ENCODE measurements at places on chromosomes 6 and 20. TPM values are rescaled to one million over a fixed set of nuclear protein-coding genes. Genes with fewer than 3 reads are reported as not detected.

The SNAP25 gene
- total RNA-seq, result 4.7 TPM

DNA sequence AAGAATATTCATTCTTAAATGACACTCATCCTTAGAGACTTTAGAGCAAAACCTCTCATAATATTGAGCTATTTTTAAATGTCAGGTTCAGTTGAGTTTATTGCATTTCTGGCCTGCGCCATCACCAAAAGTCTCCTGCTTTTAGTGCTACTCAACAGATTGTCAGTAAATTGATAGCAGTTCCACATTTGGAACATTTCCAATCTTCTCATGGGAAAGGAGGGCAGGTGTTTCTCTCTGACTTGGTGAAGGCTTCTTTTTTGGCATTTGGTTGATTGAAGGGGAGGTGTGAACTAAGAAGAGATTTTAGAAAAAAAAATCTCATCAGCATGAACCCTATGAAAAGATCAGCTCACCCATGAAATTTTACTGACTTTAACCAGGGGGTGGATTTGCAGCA is 125.9 kb upstream of the INSM1 start:
- no peak for DNase-seq

- DNase-seq, result no peak
Observed at GRCh38 chr6:134482593-134483270, 164.8 kb upstream of the SGK1 start.

GRCh38 chr6:136604928-136605510 is 54.8 kb upstream of the MAP7 start:
- DNase-seq, result no peak

DNA sequence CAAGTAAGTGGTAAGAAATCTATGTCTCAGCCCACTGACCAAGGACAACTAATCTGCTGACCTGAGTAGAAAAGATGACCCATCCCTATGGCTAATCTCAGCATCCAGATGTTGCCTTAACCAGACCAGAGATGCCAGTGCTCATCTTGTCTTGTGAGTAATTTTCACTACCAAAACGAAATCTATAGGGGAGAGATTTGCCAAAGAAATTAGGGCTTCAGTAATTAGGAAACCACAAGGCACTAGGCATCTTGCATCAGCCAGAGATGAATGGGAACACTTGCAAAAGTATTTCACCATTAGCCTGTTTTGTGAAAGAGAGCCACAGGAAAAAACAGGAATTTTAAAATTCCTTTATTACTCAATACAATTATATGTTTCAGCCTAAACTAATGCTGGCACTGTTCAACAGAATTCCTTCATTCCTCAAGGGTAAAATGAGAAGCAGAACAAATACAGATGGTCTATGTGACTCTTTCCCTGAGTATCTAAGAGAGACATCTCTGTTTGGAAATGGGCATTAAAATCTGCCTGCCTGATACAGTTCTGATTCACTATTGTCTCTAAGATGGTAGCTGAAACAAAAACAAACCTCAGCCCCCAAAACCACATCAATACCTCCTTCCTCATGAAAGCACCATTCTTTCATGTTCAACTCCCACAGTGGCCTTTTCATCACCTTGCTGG is 87.8 kb downstream of the GMDS start:
- no peak for DNase-seq

The EZR gene
- 26.8 TPM for total RNA-seq

The LY6G6D gene
- total RNA-seq, result not detected

- no peak for DNase-seq
Observed at GRCh38 chr6:42448391-42448790, 3.3 kb downstream of the TRERF1 start.

- no peak for DNase-seq
Observed at GRCh38 chr6:20741490-20741889, 207.2 kb downstream of the CDKAL1 start.

- no peak for DNase-seq
Observed at GRCh38 chr6:89642956-89643355, 4.4 kb upstream of the LYRM2 start.

The MC3R gene
- not detected for total RNA-seq

- no peak for DNase-seq
Observed at GRCh38 chr6:148525453-148525852, 182.8 kb downstream of the SASH1 start.

The MYLK4 gene
- 2.0 TPM for total RNA-seq

The GDAP1L1 gene
- total RNA-seq, result not detected

DNA sequence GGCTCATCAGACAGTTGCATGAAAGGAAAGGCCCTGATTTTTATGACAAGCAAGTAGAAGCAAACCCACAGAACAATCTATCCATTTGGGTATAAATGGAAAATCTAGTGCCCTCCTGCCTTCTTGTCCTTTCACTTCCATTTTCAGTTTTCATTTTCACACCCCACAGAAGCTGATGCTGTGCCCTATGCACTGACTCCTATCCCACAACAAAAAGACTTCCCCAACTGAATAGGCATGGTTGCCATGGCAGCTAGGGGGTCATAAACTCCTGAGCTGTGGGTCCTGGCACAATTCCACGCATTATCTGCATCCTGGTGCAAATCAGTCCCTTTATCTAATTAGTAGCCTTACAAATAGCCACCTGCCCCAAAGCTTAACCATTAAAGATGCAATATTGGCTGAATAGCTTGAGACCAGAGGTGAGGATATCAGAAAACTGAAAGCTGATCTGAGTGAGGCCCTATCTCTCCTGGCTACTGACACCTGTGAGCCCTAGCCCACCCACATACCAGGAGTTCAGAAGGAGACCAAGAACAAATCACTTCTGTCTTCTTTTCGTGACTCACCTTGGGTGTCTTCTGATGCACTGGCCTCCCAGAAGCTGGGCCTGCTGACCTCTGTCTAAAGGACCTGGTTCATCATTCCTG is 34.9 kb upstream of the HEY2 start:
- no peak for DNase-seq

DNA sequence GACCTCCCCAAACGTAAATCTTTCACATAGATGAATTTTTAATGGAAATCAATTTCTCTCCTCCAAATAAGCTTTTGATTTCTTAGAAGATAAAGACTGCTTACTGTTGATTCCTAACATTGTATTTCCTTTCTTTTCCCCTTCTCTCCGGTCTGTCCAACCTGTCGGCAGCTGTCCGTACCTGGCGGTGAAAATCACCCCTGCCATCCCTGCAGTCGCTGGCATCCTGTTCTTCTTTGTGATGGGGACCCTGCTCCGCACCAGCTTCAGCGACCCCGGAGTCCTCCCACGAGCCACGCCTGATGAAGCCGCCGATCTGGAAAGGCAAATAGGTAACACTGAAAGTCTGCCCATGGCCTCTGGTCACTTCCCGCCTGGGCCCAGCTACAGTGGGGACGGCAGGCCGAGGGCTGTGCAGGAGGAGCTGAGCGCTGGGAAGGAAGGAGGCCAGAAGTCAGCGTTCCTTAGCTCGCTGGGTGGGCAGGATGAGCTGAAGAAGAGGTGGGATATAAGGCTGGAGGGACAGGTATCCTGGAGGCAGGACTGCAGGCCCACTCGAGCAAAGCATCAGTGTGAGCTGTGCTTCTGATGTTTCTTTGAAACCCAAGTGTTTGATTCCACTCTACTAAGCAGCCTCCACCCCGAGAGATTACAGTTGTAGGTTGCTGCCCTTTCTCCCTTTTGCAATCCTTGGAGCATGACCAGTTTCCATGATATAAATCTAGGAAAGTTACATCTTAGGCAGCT is 161.6 kb downstream of the ZDHHC14 start:
- no peak for DNase-seq

The TRIM26 gene
- 36.1 TPM for total RNA-seq

DNA sequence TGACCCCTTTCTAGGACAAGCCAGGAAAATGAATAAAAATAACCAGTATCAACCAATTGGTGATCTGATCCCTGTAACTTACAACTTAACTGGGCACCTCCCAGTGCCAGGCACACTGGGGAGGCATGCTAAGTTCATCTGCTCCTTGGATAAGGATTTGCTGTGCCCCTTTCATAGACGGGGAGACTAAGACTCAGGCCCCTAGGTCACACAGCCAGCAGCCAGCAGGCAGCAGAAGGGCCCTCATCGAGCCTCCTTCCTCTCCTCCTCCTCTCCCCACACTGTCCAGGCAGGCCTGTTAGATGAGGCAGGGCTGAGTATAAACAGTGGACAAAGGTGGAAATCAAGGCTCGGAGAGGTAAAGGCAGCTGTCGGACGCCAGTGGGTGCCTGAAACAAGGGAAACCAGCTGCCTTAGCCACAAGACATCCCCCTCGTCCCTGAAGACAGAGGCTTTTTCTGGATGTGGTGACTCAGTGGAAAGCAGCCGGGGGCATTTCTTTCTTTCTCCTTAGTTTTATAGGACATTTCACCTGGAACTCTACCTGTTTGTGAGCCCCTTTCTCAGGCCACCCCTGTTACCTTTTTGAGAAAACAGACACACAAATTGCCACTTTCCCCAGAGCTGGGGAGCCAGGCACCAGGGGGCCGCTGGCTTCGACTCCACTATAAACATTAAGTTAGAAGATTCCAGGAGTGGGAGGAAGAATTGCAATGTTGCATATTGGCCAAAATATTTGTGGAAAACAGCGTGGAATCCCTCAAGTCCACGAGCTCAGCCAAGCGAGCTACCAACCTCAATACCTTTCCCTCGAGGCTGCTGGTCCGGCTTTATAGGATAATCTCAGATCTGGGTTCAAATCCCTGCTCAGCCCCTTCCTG is 166.0 kb downstream of the PREX1 start:
- no peak for DNase-seq

The TGM3 gene
- total RNA-seq, result 0.27 TPM

The OR2H1 gene
- not detected for total RNA-seq

DNA sequence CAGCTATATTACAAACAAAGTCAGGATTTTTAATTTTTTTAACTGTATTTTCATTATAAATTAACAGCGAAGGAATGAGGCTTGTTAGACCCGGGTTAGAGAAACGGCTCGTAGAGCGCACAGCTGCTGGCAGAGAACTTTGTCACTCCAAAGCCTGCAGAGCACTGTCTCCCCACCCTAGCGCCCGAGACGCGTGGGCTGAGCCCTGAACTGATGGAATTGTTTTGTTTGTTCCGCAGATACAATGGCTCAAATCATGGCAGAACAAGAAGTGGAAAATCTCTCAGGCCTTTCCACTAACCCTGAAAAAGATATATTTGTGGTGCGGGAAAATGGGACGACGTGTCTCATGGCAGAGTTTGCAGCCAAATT is 810 bp downstream of the LAMP5 start:
- DNase-seq, result no peak

DNA sequence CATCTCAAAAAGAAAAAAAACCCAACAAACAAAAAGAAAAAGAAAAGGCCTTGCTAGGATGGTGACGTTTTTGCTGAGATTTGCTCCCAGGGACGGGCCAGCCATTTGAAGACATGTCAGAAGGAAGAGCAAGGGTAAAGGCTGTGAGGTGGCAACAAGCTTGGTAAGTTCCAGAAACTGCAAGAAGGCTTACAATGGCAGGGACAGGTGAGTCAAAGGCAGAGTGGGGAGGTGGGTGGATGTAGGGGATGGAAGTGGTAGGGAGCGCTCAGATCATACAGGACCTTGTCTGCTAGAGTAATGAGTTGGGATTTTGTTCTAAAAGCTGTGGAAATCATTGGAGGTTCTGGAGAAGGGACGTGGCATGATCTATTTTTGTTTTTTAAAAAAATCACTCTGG is 4.3 kb downstream of the KIF3B start:
- DNase-seq, result no peak

The OVOL2 gene
- 0.71 TPM for total RNA-seq

GRCh38 chr6:7505189-7505699 is 36.2 kb upstream of the DSP start:
- no peak for DNase-seq

GRCh38 chr20:3374296-3374695 is 33.2 kb downstream of the DNAAF9 start:
- DNase-seq, result no peak

DNA sequence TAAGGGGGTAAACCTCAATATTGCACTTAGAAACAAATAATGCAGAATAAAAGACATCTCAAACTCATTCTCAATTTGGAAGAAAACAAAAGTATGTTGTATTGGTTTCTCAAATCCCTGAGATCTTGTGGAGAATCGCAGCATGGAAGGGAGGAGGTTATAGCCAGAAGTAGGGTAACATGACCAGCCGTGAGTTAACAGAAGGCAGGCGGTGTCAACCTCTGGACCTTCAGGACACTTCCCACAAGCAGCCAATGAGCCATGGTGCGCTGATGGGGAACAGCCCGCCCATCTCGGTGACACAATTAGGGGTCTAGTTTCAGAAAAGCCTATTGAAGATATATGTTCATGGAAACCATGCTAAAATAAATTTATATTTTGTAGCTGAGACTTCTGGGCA is 98.4 kb downstream of the ALDH8A1 start:
- DNase-seq, result no peak

DNA sequence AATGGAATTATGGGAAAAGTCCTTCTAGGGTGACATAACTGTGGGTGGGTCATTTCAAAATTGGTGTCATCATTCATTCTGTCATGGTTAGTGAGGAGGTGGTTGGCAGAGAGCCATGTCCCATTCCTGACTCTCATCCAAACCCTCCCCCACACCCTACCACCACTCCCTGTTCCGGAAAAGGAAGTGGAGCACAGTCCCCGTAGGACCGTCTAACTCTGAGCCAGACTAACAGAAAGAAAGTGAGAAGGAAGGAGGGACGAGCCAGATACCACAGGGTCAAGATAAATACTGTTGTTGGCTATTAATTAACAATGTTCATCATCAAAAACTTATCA is 4.8 kb downstream of the TRIM10 start:
- no peak for DNase-seq

GRCh38 chr6:167103041-167103891 is 19.6 kb upstream of the CCR6 start:
- DNase-seq, result no peak

- DNase-seq, result no peak
Observed at GRCh38 chr6:23511817-23512216, 614.2 kb upstream of the NRSN1 start.

GRCh38 chr6:3800850-3801591 is 48.2 kb upstream of the FAM50B start:
- DNase-seq, result no peak

- DNase-seq, result no peak
Observed at GRCh38 chr6:96963809-96964208, 39.3 kb downstream of the KLHL32 start.

DNA sequence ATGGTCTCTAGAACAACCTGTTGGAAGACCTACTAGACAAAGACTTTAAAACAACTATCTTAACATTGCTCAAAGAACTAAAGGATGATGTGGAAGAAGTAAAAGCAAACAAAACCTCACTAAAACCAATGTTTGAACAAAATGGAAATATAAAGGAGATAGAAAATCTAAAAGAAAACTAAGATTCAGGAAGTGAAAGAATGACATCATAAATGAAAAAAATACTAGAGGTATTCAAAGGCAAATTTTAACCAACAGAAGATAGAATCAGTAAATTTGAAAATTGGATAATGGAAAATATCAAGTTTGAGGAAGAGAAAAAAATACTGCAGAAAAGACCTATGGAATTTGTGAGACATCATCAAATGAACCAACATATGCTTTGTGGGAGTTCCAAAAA is 914.1 kb upstream of the GJE1 start:
- DNase-seq, result no peak

The TRAPPC3L gene
- total RNA-seq, result not detected

DNA sequence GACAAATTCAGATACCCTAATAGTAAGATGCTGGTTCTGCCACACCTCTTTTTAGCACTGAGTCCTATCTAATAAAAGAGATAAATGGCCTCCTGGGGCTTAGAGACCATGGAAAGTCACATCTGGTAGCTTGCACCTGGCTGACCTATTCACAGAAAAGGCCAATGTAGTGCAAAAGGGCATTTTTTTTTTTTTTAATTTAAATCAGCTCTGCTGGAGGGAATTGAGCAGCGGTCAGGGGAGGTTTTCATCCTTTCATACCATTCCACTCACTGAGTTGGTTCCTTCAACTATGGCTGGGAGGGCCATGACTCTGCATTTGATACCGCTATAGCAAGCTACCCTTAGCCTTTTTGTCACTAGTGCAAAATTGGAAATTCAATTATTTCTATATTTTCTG is 20.1 kb upstream of the HS3ST5 start:
- no peak for DNase-seq

Data from thoracic aorta (tissue), 2 donors.